Lower leg skin (tissue), 4 donors: ENCODE measurements at places on chromosomes 1 and 21.

DNA sequence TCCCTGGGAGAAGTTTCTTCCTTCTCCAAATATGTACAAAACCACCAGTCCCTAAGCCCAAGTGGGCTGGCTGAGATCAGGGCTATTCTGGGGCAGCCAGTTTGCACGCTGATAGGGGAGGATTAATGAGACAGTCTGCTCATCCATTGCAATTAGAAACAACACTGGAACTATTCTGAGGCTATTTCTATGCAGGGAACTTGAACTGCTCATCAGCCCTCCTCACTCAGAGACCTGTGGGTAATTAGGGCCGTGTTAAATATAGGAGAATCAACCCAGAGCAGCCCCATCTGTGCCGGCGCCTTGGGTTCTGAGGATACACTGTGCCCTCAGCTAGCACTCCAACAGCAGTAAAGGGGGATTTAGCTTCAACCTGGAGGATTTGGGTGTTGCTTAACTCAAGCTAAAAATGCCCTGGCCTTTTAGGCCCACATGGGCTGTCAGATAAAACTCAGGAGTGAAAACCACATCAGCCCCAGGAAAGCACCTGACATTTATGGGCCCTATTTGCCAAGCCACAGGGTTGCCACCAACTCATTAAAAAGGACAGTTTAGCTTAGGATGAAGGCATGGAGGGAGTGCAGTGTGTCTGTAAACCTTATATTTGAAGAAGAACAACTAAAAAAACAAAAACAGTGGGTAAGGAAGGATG is 53.9 kb downstream of the DUSP10 start:
- no peak for DNase-seq

- DNase-seq: no peak
Measured at GRCh38 chr1:81452693-81453366, 347.9 kb upstream of the ADGRL2 start.

DNA sequence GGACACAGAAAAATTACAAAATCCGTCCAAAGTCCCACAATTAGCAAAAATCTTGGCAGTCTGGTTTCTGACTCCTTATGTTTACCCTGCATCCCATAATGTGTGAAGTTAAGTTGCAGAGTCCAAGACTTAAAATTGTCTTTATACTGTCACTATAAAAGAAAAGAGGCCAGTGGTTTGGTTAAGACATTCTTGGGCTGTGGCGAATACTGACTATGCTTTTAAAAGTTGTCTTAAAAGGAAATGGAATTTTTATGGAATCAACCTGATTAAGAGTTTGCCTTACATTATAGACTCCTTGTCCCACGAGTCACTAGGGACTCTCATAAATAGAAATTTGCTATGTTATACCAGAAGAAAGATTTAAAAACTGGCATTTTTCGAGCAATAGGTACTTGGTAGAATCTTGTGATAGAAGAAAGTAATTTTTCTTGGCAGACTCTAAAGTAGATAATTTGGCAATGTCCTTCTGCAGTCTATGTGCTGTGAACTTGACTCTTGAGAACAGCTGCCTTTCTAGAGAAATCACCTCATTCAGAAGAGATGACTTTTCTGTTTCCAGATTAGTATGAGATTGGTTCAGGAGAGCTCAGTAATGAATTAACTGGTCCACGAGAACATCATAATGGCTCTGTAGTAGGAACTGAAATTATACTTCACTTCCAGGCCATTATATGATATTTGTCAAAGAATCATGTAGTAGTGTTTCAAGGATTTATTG is 31.8 kb downstream of the NTNG1 start:
- DNase-seq: no peak

DNA sequence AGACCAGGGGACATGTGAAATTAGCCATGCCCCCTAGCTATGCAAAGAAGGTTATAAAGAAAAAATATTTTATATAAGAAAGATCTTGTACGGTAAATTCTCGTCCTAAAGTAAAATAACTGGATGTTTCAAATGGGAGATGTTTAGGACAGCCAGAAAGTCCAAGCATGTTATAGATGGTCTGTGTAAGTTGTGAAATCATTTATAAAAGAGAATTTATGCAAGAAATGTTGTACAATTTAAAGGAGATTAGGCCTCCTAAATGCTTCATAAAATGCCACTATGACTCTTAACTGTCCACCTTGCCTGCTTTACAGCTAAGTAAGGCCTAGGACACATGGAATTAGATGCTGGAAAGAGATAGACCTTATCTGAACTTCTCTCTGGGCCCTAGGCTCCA is 118.1 kb upstream of the POGK start:
- no peak for DNase-seq

DNA sequence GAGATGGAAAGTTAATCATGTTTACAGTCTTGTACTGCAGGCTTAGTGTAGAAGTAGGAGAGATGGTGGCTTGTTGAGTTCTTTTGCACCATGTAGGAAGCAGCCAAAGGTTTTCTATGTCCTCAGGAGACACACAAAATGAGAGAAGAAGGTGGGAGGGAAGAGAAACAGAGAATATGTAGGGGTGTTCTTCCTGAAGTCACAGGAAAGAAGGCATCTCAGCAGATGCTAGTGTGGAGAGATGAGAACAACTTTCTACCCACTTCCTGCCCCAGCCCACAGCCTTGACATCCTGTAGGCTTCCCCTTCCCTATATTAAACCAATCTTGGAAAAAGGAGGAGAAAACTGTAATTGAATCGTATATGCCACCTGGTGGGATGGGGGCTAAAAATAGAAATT is 217.0 kb downstream of the S1PR1 start:
- DNase-seq: no peak

DNA sequence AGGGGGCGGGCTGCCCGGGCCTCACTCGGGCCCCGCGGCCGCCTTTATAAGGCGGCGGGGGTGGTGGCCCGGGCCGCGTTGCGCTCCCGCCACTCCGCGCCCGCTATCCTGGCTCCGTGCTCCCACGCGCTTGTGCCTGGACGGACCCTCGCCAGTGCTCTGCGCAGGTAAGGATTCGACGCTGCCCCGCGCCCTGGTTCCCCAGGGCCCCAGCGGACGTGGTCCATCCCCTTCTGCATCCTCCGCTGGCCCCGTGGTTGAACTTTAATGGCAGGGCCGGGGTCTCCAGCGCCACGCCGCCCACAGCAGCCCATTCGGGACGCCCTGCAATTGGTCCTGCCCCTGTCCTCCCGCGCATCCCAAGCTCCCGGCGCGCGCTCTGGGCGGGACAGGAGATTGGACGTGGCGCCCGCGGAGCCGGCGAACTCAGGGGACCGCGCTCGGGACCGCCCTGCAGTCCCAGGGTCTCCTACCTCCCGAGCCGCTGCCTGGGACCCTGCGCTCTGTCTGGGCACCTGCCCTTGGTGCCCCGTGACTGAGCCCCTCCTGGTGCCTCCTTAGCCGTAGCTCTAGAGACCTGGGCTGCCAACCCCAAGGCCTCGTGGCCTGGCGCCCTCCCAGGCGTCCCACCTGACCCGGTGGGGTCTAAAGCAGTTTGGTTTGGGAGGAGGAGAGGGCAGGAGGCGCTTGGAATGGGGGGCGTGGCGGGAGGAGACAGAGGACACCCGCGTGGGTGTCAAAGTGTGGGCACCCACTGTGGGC is at the start of gene ALPL:
Gene ALPL, plus strand, starts transcription at position 73 of the 762 bp plus-strand sequence. CDS start 44,659 bp downstream, outside the sequence.
- DNase-seq: no peak

DNA sequence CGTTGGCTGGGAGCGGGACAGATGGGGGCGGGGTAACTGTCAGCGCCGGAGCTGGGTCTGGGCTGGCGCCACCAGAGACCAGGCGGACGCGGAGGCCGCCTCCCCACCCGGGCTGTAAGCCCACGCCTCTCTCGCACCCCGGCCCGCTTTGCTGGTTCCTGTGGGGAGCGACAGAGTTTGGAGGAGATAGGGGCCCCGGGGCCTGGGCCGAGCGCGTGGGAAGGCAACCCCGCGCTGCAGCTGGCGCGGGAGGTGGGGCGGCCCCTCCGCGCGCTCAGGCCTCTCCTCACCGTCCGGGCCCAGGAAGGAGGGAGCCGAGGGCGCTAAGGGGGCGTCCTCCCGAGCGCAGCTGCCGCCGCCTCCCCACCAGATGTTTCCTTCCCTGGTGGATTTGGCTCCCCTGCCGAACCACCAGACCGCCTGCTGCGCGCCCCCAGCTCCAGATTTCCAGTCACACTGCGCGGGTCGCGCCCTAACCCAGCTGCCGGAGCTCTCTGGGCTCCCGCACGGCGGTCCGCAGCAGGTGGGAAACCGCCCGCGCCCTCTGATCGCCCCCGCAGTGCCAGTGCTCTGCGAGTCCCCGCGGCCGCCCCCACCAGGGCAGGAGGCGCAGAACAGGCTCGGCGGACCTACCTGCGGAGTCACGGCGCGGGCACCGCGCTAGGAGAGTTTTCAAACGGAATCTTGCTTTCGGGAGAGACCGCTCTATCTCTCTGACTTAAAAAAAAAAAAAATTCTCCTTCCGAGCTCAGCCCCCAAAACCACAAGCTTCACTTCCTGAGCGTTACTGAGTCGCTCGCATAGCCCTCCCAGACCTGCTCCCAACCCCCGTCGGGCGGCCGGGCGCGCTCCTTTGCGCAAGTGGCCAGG is 1.1 kb downstream of the GFI1 start:
- DNase-seq: no peak

GRCh38 chr21:29315131-29315749 is 16.5 kb downstream of the BACH1 start:
- DNase-seq: no peak

DNA sequence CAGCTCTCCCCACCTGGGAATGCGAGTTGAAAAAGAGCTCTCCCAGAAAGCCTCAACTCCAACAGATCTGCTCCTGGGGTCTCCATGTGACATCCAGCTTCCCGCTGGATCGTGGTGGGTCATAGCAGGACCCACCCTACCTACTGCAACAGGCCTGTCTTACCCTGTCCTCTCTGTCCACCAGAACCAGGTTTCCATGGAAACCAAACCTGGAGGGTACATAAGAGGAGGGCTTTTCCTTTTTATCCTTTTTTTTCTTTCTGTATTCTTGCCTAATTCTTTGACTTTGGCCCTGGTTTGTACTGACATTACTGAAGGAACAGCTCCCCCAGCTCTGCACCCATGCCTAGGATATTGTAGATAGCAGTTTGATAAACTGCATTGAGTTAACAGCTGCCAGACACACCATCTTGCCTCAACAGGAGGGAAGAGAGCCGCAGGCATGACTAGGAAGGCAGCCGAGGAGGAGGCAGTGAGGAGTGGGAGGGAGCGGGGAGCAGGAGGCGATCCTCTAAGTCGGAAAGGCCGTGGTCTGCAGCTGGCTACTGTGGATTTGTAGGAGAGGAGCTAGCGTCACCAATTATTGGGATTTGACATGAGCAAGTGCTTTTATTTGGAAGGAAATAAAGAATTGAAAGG is 9.7 kb upstream of the FMOD start:
- no peak for DNase-seq

- DNase-seq: no peak
Measured at GRCh38 chr1:35640380-35641232, 720 bp downstream of the PSMB2 start.

GRCh38 chr1:2328676-2329455 is 62.5 kb downstream of the MORN1 start:
- no peak for DNase-seq

- no peak for DNase-seq
Measured at GRCh38 chr1:229943988-229944743, 122.9 kb upstream of the GALNT2 start.

- no peak for DNase-seq
Measured at GRCh38 chr1:184017306-184017705, 20.2 kb downstream of the COLGALT2 start.

DNA sequence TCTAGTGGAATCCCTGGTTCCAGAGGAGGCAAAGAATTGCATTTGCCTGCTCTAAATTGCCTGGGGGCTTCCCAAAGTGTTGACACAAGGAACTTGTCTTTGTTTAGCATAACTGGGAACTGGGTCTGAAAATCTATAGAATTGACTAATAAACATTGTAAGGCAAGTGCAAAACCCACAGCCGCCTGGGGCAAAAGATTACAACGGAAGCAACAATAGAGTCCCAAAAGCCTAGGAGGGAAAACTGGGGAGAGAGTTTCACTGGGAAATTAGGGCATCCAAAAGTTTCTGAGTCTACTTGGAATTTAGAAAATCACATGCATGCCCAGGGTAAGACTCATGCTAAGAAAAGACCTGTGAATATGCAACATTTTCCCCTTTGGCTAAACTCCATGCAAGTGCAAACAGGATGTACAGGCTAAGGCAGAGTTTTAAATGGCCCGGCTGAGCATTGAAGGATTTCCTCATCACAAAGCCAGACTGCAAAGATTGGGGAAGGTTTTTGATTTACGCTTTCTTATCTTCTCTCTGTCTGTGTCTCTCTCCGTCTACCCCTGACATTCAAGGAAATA is 725.3 kb upstream of the NCAM2 start:
- no peak for DNase-seq

DNA sequence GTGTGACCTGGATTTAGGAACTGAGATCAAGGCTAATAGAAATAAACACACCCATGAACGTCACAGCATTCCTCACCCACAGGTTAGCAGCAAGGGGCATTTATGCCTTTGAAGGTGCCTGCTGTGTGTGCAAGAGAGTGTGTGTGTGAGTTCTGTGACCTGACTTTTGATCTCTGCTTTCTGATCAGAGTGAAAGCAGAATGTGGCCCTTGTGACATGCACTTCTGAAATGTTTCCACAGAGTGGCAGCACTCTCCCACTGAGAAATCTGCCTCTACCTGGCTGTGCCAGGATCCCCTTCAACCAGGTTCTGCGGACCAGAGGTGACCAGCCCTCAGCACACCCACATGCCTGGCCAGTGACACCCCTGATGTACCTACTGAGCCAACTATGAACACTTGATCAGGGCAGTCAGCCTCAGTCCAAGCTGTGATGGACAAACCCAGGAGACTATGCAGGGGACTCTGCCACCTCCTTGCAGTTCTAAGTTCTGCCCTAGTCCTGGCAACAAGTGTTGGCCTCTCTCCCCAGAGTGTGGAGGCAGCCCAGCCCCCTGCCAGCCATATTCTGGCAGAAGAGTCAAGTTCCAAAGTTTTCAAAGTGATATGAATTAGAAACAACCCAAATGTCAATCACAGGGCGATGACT is 41.0 kb downstream of the RXRG start:
- DNase-seq: no peak

GRCh38 chr1:197773856-197774255 is 1.4 kb downstream of the DENND1B start:
- DNase-seq: no peak

- no peak for DNase-seq
Measured at GRCh38 chr1:39086865-39087409, 60.8 kb downstream of the NDUFS5 start.

- no peak for DNase-seq
Measured at GRCh38 chr1:16209847-16210407, 2.5 kb downstream of the ARHGEF19 start.

DNA sequence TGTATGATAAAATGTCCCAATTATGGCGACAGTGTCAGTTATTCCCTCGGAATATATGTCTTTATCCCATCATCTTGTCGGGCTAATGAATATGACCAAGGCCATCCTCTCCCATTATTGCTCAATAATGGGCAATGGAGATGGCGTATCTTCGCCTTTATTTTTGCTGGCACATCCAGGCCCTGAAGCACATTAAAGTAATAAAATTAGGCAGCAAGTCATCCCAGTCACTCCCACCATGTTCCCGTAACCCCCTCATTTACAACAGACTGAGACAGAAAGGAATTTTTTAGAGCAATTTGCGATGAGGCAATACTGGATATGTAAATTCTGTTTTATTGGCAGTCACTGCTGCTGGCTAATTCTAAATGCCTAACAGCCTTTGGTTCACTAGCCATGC is 35.3 kb downstream of the CLIC6 start:
- DNase-seq: peak; percentile 62
